ENCODE measurements at places on chromosomes 7 and 10. TPM values are rescaled to one million over a fixed set of nuclear protein-coding genes. Genes with fewer than 3 reads are reported as not detected.

SMARCD3 gene
- total RNA-seq: 3.3 TPM

DNA sequence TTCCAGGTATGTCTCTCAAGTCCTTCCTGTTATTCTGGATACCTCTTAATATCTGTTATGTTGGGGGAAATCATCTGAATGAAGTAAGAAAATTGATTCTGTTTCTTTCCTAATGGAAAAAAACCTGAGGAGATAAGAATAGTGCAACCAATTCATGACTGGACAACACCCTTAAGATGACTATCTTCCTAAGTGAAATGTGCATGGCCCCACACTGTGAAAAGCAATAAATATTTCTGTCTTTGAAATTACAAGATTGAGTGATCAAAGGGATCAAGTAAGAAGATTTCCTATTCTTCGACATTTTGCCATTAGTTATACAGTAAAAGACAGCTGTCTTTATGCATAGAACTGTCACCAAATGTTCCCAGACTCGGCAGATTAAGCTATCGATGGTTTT, 73.9 kb downstream of the CHCHD3 start:
- DNase-seq: no peak

KCTD7 gene
- 10.3 TPM for total RNA-seq

PRR15 gene
- not detected for total RNA-seq

GRCh38 chr10:113953505-113954272, 90.0 kb upstream of the ADRB1 start:
- DNase-seq: no peak

PLCE1 gene
- 0.02 TPM for total RNA-seq

DNA sequence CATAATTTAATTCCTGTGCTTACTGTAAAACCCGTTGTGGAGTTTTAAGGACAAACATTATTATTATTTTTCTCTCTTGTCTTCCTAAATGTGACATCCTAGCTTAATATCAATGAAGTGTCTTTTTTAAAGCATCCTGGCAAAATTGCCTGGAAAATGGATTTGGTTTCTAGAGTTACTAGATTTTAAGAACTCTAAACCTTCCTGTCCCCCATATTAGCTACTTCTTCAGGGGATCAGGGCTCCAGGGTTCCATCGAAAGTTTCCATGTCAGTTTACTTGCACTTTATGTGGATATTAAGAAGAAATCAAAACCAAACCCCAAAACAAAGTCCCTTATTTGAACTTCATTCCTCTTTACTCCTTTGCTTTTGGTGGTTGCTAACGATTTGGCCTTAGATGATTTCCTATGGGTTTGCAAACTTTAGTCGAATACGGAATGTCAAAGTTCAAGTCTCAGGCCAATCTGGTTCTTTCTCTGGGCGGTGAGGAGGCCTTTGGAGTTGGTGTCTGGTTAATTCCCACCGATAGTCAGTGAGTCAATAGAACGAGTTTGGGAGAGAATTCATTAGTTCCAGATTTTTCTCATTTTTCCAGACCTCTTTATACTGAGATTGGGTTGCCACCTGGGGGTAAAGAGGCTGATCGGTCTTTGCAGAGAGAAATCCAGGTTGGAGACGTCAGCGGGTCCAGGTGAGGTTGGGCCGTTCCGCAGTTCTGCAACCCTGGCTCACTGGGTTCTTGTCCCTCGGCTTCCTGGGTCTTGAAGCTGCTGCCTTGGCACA, 1.1 kb downstream of the CUX1 start:
- no peak for DNase-seq

DNA sequence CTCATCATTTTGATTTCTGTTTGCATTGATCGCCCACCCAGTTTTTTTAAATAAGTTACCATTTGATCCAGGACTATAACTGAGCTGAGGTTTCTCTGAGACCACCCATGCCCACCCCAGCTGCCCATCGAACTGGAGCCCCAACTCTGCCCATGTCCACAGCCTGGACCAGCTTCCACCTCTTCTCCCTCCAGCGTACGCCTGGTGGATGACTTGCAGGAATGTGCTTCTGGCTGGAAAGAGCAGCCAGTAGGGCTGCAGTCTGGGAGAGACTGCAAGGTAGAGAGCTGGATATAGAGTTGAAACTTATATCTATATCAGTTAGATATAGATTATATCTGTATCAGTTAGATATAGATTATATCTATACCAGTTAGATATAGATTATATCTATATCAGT, 25.8 kb upstream of the LRRC18 start:
- no peak for DNase-seq
